GM06990 (cell line): ENCODE measurements at places on chromosomes 13 and 19.

DNA sequence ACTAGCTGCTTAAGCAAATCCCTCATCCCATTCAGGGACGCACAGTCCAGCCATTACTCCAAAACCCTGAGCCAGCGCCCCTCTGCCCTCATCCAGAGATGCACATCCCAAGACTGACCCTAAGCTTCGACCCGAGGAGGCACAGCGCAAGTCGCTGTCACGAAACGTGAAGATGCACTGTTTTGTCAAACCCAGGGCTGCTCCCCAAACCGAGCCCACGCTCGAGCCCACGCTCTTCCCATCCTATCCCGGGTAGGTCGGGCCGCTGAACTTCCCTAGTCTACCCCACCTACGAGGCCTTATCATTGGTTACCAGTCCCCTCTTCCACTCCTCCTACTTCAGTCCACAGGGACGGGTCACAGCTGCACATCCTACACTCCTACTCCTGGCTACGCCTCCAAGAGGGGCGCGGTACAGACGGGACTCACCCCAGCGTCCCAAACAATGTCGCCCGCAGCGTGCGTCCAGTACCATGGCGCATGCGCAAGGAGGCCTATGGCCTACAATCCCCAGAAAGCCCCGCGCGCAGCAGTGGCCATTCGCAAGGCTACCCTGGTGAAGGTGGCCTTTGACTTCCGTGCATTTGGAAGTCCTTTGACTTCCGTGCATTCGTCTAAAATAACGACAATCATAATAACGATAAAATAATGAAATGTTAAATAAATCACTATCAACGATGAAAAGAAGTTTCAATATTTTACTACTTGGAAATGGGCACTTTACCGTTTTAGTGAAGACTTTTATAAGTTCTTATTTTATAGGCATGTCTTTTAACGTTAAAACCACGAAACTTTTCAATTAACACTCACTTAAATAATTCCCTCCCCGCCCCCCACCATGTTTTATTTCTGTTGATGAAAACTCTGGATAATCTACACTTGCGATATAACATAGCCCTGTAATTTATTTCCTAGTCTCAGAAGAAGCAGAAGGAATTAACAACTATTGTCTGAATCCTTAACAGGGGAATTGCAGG lies at the start of gene ZNF285:
Gene ZNF285 (minus strand): TSS at position 470 of the 977 bp plus-strand sequence. CDS start 4,395 bp downstream, outside the sequence.
- DNase-seq: peak; percentile 61

- DNase-seq: no peak
These were observed 31.6 kb upstream of the ZNRF4 start for GRCh38 chr19:5423567-5424125.

DNA sequence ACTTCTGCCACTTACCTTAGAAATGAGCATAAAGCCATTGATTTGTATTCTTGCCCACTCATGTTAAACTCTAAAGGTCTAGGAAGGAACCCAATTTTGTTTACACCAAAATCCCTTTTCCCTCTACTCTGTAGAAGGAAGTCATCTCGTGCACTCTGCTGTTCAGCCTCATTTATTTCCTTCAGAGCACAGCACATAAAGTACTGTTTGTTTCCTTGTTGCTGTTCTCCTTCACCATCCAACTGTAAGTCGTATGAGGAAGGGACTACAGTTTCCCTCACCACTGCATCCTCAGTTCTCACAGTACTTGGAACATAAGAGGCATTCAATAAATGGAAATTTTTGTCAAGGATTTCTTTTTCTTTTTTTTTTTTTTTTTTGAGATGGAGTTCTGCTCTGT lies 24.6 kb downstream of the CDADC1 start:
- no peak for DNase-seq

- DNase-seq: no peak
These were observed 26.5 kb downstream of the ARHGAP35 start for GRCh38 chr19:46887240-46887782.

GRCh38 chr19:38922482-38922881 lies 8.1 kb downstream of the SARS2 start:
- no peak for DNase-seq

DNA sequence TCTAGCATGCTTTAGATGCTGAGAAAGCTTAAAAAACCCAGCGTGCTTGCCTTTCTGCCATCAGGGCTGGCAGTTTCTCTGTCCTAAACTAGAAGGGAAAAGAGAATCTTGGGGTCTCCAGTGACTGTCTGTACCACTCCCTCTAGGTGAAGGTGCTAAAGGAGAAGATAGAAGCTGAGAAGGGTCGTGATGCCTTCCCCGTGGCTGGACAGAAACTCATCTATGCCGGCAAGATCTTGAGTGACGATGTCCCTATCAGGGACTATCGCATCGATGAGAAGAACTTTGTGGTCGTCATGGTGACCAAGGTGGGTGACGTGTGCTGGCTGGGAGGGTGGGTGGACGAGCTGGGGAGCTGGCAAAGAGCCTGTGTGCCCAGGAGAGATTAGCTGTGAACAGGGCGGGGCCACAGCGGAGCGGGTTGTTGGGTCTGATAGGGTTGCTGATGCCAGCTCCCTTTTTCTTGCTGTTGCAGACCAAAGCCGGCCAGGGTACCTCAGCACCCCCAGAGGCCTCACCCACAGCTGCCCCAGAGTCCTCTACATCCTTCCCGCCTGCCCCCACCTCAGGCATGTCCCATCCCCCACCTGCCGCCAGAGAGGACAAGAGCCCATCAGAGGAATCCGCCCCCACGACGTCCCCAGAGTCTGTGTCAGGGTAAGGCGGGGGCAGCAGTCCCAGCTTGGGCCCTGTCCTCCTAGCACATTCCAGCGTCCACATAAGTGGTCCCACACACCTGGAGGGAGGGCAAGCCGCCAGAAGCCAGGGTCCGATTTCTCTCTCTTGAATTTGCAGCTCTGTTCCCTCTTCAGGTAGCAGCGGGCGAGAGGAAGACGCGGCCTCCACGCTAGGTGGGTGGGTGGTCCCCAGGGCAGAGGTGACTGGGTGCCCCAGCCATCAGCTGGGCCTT lies 2.3 kb downstream of the RAD23A start:
- no peak for DNase-seq

DNA sequence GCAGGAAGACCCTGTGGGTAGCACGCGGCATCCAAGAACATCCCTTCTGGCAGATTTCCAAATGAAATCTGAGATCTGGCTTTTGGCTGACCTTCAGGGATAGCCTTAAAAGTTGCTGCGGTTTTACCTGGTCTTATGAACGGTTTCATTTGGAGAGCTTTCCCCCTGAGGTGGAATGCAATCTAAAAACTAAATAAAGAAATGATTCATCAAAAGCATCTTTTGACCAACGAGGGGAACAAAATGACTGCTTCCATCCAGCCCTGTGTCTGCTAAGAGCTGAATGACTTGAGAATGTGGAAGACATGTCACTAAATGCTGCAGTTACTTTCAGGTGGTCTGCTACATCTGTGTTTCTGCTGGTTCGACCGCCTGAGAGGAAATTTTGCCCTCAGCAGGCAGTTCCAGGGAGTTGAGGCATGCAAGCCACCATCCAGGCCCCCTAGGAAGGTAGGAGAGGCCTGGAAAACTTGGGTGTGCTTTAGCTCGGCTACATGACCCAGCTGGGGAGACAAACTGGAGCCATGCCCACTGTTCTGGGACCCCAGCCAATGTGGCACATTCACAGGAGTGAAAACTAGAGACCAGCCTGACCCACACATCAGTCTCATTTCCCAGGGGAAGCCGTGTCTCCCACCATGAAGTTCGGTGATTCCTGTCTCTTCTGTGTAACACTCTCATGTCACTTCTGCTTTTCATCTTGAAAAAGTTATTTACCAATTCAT lies 175.1 kb upstream of the KL start:
- DNase-seq: peak; percentile 46

- no peak for DNase-seq
These were observed 25.7 kb downstream of the C13orf46 start for GRCh38 chr13:113948034-113948742.

GRCh38 chr19:49555600-49556411 lies 24.6 kb downstream of the NOSIP start:
- DNase-seq: no peak

DNA sequence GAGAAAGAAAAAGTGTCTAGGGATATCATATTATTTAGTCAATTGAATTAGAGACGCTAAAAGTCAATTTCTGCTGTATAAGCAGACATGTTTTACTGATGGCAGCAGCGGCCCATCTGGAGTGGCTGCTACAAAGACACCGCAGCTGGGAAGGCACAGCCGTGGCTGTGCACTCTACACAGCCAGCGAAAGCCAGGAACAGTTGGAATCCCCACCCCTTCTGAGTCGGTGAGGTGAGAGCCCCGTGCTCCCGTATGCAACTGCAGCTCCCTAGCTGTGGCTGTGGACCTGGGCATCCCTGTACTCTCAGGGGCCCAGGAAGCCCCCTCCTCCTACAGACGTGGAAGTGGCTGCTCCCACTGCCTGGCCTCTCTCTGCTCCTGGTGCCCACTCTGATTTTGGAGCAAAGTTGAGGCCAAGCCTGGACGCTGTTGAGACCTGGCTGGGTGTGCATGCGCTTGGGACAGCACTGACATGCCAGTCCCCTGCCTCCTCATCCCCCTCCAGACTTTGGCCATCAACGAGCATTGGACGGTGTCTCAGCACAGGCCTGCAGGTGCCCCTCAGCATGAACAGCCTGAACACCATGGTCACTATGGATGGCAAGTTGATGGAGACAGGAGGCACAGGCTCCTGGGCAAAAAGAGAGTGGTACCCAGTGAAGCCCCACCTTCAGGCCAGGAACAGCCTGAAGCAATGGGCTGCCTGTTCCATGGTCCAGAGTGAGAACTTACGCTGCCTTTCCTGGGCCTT lies 944.0 kb upstream of the MIR17HG start:
- DNase-seq: no peak

GRCh38 chr19:3477506-3477905 lies 2.8 kb downstream of the SMIM24 start:
- no peak for DNase-seq

- DNase-seq: peak; percentile 74
These were observed 3.1 kb upstream of the CTXN1 start for GRCh38 chr19:7928741-7929701.

GRCh38 chr19:17225053-17225452 lies 973 bp upstream of the OCEL1 start:
- DNase-seq: no peak

DNA sequence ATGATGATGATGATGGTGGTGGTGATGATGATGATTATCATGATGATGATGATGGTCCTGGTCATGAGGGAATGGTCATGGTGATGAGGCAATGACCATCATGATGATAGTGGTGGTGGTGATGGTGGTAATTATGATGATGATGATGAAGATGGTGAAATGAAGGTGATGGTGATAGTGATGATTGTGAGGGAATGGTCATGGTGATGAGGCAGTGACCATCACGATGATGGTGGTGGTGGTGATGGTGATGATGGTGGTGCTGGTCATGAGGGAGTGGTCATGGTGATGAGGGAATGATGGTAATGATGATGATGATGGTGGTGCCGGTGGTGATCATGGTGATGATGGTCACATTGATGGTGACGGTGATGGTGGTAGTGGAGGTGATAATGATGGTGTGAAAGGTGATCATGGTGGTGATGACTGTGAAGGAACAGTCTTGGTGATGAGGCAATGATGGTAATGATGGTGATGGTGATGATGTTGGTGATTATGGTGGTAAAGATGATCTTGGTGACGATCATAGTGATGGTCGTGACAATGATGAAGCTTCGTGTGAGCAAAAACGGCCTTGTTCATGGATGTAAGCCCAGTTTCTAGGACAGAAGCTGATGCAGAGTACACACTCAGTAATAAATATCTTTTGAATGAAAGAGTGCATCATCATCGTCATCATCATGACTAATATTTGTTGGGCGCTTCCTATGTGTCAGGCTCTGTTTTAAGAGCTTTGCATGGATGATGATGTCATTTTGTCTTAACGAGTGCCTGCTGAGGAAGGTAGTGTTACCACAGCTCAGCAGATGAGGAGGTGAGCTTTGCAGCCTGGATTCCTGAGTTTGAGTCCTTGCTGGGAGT lies 17.3 kb downstream of the SBK2 start:
- no peak for DNase-seq

- DNase-seq: no peak
These were observed 72.8 kb downstream of the COG3 start for GRCh38 chr13:45537516-45537915.

DNA sequence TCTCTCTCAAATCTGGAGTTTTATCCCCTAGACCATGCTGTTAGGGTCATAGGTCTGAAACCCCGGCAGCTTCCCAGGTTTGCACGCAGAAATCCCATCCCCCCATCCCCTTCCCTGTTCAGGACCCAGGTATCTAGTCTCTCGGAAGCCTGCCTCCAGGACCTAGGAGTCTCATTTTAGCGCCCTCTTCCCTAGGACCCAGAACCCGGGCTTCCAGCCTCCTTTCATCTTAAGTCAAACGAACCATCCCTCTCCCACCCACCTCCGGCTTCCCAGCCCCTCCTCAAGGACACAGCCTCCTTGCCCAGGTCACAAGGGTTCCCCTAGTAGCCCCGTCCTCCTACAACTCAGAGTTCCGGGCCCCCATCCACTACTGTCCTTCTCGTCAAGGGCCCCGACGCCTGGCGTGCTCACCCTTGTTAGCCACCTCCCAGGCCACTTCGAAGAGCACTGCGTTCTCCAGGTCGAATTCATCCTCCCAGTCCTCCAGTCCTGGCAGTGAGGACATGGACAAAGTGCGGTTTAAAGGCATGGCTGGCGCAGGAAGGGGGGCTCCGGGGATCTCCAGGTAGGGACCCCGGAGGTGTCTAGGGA lies 431 bp downstream of the GYS1 start:
- DNase-seq: no peak

GRCh38 chr13:62119739-62120700 lies 704.4 kb upstream of the PCDH20 start:
- peak; percentile 15 for DNase-seq

GRCh38 chr19:20237773-20238623 lies 71.0 kb downstream of the ZNF486 start:
- DNase-seq: peak; percentile 62

DNA sequence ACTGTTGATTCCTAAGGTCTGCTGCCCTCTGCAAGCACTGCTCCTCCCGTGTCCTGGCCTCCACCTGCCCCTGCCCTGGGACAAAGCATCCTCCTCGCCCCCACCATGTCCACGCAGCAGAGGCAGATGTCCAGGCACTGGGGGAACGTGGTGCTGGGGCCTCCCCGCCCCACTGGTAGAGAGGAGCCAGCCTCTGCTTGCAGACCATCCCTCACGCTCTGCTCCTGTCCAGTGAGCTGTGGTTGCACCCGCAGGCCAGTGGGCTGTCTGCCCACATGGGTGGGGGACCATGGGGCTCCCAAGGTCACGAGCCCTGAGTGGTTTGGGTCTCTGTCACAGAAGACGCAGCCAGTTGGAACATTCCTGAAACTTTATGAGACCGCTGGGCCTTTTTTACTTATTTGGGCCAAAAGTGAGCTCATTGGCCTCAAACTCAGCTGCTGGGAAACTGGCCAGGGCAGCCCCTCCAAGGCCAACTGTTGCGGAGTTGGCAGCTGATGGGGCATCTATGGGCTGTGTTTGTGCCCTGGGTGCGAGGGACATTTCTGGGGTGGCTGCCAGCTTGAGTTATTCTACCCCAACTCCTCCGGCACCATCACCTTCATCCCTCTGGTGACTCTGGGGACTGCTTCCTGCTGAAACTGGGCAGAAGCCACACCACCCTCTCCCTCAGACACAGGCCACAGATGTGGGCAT lies 64.8 kb upstream of the F7 start:
- no peak for DNase-seq
